ENCODE measurements at places on chromosomes 7 and 10.

GRCh38 chr7:106914018-106914607 is 49.0 kb downstream of the PIK3CG start:
- DNase-seq: no peak

DNA sequence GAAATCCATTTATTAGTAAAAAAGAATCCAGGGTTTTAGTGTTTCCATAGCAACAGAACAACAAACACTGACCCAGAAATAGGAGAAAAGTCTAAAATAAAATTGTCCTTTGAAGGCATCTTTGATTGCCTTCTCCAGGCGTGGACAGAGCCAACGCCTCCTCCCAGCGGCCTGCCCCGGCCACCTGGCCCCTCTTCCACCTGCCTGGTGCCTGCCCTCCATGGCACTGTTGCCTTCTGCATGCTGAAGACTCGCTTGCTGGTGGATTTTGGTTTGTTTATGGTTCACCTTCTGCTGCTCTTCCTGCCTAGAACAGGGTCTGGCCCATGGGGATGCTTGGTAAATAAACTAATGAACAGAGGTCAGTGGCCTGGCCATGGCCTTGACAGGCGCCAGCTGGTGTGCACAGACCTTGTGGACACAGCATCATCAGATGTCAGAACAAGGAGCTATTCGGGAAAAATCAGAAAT is 107.4 kb downstream of the DYNC2I1 start:
- DNase-seq: no peak

DNA sequence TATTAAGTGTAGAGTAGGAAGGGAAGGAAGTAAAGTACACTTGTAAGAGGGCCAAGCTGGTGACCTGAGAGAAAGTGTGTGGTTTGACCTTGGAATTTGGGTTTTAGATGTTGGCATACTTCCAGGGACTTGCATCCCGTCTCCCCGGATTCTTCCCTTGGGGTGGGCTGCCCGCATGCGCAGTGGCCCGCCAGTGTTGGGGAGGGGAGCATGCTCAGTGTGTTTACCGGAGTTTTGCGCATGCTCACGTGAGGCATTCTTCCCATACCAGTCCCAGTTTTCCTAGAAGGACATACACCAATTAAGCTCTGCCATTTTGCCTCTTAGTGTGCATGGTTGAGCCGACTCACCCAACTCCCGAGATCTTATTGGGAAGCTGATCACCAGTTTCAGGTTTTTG is 9.4 kb downstream of the PDSS1 start:
- no peak for DNase-seq

DNA sequence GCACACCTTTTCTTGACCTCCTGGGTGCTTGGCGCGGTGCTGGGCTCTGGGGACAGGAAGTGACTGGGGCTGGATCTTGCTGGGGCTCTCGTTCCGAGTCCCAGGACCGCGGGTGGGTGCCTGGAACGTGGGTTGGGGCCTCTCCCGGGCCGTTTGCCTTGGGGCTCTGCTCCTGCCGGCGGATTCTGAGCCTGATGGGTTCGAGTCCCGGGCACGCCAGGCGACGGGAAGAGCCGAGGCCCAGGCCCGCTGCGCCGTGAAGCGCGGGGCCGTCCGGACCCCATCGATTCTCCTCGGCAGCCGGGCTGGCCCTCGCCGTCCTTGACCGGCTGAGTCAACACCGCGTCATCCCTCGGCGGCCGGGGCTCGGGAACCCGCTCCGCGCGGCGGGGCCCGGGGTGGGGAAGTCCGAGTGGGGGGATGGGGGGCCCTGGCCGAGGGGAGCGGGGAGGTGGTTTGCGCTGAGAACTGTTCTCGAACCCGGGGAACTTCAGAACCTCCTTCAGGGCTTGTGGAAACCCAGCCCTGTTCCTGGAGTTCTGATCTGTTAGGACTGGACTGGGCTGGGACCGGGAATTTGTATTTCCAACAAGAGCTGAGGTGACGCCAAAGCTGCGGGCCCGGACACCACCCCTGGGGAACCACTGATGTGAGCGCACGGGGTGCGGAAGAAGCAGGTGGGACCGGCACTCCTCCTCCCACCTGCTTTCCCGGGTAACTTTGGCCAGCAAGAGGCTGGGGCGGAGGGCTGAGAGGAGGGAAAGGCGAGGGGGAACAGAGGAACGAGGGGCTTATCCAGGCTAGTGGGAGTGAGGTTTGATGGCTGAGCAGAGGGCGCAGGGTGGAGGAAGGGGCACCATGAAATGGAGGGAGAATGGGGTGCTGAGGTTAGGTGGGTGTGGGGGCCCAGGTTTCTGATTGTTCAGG is 6.2 kb downstream of the HHEX start:
- DNase-seq: no peak

- DNase-seq: no peak
These were observed 285.2 kb downstream of the AUTS2 start for GRCh38 chr7:69883399-69883891.

All from LNCaP clone FGC (cell line).